ENCODE measurements at places on chromosomes 4 and X. TPM values are rescaled to one million over a fixed set of nuclear protein-coding genes. Genes with fewer than 3 reads are reported as not detected.

DNA sequence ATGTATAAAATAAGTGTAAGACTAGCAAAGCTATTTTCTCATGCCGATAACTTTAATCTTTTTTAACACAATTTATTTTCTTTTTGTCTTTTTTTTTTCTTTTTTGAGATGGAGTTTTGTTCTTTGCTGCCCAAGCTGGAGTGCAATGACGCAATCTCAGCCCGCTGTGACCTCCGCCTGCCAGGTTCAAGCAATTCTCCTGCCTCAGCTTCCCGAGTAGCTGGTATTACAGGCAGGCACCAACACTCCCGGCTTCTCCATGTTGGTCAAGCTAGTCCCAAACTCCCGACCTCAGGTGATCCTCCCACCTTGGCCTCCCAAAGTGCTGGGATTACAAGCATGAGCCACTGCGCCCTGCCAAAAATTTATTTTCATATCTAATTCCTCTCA is 164.2 kb upstream of the SLIT2 start:
- DNase-seq: no peak

- no peak for DNase-seq
Observed at GRCh38 chr4:178633263-178633662, 1191.0 kb upstream of the AGA start.

GRCh38 chrX:110287605-110288004 is 30.3 kb downstream of the AMMECR1 start:
- DNase-seq: no peak

DNA sequence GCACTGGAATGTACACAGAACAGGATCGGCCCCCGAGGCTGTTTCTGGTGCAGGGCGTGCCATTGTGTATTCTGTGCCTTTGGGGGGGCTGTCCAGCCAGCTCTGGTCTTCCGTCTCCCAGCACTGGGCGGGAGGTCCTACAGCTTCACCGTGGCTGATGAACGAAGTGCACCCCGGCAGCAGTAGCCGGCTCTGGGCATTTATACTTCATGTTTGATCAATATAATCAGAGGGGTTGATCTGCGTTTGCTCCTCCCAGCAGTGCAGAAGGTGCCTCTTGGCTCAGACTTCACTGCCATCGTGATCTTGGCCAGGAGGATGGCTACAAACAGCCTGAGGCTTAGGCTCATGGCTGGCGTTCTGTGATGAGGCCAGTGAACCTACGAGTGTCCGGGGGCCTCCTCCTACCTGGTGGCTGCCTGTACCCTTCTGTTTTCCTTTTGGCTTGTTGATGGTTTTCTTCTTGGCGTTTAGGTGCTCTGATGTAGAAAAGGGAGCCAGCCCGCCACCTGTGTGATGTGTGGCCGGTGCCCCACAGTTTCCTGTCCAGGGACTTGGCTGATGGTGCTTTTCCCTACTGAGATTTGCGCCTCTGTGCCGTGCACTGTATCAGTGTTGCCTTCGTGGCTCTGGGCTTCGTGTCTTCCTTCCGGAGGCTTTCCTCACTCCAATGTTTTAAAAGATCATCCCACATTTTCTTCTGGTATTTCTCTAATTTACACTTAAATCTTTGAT is 31.2 kb upstream of the HGFAC start:
- DNase-seq: peak; percentile 10

CT45A1 gene
- not detected for total RNA-seq

TMSB15C gene
- 0.61 TPM for total RNA-seq

WDR17 gene
- total RNA-seq: 0.97 TPM

FGG gene
- total RNA-seq: 71.2 TPM

CHST7 gene
- 21.0 TPM for total RNA-seq

F8A2 gene
- 25.1 TPM for total RNA-seq

Data from adrenal gland (tissue), 19 donors.